ENCODE measurements at places on chromosomes 2 and 18.

DNA sequence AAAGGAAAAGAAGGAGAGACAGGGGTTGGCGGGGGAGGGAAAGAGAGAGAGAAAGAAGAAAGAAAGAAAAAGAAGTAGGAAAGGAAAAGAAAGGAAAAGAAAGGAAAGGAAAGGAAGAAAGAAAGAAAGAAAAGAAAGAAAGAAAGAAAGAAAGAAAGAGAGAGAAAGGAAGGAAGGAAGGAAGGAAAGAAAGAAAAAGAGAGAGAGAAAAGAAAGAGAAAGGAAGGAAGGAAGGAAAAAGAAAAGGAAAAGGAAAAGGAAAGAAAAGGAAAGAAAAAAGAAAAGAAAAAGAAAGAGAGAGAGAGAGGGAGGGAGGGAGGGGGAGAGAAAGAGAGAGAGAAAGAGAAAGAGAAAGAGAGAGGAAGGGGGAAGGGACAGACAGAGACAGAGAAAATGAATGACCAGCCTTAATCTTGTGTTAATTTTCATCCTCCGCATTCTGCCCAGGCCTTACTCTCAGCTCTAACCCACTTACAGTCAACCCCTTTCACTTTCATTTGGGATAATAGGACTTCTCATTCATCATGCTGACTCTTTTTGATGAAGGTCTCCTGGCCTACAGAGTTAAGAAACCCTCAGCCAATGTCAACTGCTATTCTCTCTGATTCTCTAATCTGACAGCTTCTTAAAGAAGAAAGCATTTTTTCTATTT lies 207.3 kb downstream of the SUCLG1 start:
- DNase-seq, result no peak

DNA sequence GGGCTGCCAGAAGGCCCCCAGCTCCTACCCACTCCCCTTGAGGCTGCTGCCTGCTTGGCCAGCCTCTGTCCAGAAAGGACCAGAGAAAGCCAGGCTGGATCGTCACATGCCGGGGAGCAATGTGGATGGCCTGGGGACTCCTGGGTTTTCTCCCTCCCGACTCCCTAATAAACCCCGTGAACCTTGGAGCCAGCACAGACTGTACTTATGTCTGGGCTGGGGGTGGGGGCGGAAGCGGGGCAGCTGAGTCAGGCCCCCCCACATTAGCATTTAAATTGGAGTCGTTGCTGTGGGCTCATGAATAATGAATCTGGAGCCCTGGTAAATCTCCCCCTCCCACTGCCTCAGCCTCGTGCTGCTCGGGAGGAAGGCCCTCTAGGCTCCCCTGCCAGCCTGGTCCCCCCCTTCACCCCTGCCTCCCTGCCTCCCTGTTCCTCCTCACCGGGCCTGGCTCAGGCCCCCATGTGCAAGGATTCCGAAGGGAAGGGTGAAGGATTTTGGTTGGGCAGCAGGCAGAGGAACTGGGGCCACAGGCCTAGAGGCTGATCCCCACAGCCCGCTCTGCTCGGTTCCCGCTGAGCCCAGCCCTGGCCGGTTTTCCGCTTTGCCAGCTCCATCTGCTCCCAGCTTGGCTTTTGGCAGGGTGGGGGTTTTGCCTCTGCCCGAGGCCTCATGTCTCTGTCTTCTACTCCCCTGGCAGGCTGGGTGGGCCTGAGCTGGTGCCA lies 7.3 kb upstream of the ASIC4 start:
- no peak for DNase-seq

DNA sequence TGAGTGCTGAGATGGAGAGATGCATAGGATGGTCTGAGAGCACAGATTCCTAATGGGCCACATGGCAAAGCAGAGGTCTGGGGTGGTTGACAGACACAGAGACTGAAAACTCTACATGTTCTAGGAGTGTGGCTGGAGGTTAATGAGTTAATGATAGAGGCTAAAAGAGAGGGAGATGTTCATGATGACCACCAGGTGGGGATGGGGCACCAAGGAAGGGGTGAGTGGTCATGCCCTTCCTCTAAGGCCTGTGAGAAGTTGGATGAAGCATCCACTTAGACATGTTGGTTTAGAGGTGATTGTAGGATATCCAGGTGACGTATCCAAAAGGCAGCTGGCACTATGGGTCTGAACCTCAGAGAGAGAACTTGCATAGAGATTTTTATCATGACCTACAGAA lies 102.1 kb downstream of the LRP2 start:
- no peak for DNase-seq

- DNase-seq, result no peak
Measured at GRCh38 chr2:108194409-108195132, 45.2 kb upstream of the SULT1C3 start.

DNA sequence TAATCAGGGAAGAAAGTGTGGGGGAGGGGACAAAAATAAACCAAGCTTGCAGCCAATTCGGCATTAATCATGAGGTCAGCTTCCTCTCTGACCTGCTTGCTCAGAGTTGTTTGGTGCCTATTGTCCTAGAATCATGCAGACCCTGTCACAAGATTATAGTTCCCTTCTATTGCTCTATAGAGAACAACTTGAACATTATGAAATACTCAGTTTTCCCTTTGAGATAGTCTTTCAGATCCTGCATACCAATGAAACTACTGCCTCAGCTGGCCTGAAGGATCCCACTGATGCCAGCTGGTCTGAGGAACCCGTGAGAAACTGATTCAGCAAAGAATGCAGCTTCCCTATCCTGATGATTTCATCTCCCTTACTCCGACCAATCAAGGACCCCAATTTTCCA lies 955 bp upstream of the BBS5 start:
- no peak for DNase-seq

DNA sequence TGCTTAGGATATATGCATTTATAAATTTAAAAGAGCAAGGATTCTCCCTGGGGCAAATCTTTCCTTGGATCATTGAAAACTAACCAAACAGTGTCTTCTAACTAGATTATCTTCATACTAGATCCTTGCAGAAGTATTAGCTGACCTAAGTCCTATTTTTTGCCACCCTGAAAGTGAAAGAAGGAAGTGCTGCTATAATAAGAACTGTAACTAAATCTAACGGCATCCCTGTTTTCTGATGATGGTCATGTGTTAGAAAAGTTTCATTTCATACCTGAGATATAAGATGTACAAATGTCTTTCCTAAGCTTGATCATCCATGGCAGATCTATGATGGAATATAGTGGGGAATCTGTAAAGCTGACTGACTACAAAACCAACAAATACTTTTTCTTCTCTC lies 102.7 kb downstream of the MAP2 start:
- no peak for DNase-seq

DNA sequence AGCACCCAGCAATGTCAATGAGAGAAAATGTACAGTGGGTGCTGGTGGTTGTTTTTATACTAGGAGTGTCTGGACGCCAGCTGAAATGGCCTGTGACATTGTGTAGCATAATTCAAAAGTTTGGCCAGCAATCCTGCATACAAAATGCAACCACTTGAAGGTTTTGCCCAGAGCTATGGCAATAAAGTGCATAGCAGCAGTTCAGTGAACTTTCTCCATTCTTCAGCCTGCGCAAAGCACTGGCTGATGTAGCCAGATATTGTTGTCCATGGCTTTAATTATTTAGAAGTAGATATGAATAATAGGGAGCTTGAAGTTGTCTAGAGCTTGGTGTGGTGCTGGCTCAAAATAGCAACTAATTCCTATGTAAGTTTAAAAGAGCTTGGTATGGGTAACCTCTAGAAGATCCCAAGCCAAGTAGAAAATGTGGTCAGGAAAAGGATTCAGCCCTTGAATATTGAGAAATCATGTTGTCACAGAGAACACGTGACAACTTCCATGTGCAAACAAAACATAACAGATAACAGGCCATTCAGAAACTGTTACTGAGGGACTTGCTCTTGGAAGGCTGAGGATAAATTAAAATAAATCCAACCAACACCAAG lies 33.3 kb upstream of the PGAP1 start:
- no peak for DNase-seq

- no peak for DNase-seq
Measured at GRCh38 chr2:493228-493627, 184.0 kb downstream of the TMEM18 start.

- no peak for DNase-seq
Measured at GRCh38 chr18:24853076-24853475, 392.6 kb downstream of the HRH4 start.

All from stimulated activated CD4-positive, alpha-beta T cell treated with anti-CD3 and anti-CD28 coated beads, Interleukin-1b, Interleukin-23, amount 100 ng/mL, for 1 hour (primary cell).